H9 (cell line): ENCODE measurements at places on chromosomes 12 and 14. TPM values are rescaled to one million over a fixed set of nuclear protein-coding genes. Genes with fewer than 3 reads are reported as not detected.
A peak's percentile ranks its signal among the peaks of the same experiment; 100 is the strongest.

Gene ESR2
- 0.11 and 0.15 TPM in 2 replicates for total RNA-seq

Gene GPR68
- total RNA-seq, result 0.07 and 0.33 TPM in 2 replicates

Gene MAP1LC3B2
- total RNA-seq, result 1.5 and 2.0 TPM in 2 replicates

Gene GLIPR1L2
- 0.09 and 0.35 TPM in 2 replicates for total RNA-seq

Gene EFS
- 31.9 and 32.1 TPM in 2 replicates for total RNA-seq

Gene SYCP3
- total RNA-seq, result 0.31 TPM in 1 of 2 replicates, not detected in the other

Gene NABP2
- 48.7 and 49.0 TPM in 2 replicates for total RNA-seq

Gene INHBC
- not detected in 2 replicates for total RNA-seq

Gene REC8
- 58.0 and 58.5 TPM in 2 replicates for total RNA-seq

Gene ACSM4
- total RNA-seq, result not detected in 2 replicates

Gene VRTN
- 104 and 105 TPM in 2 replicates for total RNA-seq

Gene ITGB7
- 0.26 and 0.39 TPM in 2 replicates for total RNA-seq

Gene FSCB
- total RNA-seq, result not detected in 2 replicates

- no peak for DNase-seq
Measured at GRCh38 chr14:64795921-64796320, 83.8 kb downstream of the SPTB start.

DNA sequence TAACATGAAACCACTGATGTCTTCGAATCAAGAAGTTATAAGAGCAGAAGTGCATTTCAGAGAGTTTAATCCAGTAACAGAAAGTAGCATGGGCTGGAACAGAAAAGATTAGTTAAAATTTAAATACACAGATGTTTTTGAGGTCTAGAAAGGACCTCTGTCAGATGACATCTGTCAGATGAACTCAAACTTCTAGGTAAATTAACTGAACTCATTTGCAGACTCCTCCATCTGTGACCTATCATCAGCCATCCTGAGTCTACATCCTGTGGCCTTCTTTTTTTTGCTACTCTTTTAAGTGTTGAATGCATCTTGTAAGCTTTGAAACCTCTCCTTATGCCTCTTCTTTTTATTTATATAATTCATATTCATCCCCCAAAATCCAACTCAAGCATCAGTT, 53.3 kb downstream of the C2CD5 start:
- no peak for DNase-seq

- no peak for DNase-seq
Measured at GRCh38 chr12:93179792-93180191, 197.9 kb upstream of the NUDT4 start.

DNA sequence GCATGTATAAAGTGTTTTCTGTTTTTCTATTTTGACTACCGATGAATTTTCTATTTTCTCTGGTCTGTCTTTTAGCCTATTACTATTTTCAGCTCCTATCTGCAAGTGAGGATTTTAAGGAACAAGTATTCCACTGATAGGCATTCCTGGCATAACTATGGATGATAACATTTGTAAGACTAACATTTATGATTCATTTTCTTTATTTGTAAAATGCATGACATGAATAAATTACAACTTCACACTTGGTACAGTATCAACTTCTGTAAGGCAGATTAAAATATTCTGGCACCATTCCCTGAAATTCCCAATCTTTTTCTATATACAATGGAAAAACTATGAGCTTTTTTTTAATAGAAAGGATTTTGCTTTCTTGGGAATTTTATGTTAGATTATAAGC, 121.0 kb upstream of the GARIN2 start:
- DNase-seq, result no peak

GRCh38 chr14:23814527-23815256, 138.9 kb upstream of the DHRS4 start:
- DNase-seq, result no peak

DNA sequence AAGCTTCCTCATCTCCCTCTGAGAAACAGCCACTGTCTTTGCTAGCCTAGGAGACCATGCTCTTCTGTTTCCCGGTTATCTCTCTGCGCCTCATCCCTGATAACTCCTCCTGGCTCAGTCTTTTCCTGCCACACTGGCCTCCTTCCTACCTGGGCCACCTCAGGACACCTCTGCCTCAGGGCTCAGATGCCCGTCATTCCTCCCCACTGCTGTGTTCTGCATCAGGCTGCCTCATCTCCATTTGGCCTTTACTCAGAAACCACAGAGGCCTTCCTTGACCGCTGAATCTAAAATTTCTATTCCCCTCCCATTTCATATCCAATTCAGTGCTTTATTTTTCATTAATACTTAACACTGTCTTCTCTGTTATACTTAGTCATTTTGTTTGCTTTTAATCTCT, 311.0 kb upstream of the RGS6 start:
- no peak for DNase-seq

GRCh38 chr12:583251-583869, 79.9 kb downstream of the NINJ2 start:
- no peak for DNase-seq

GRCh38 chr14:98909251-98909944, 362.6 kb downstream of the BCL11B start:
- no peak for DNase-seq

DNA sequence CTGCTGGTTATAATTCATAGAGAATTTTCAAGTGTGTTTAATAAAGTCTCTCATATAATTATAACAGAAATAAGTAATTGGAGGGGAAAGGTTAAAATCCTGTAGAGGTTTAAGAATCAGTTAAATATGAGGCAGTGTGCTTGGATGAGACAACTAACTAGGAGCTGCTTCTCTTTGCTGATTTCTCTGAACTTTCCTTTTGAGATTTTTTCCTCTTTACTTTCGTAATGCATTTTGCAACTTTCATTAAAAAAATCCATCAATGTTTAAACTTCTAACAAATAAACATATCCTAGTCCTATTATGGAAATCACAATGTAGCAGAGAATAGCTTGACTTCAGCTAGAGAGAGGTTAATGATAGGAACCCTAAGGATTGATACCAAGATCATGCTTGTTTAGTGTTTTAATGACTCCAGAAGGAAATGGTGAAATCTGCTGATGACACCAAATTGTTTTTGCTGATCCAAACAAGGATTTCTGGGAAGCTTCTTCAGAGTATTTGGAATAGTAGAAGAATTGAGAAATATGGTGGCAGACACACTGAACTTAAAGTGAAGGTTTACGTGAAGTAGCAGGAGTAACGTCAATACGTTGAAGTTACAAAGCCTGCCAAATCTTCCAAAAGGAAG, 122.6 kb downstream of the RAD51B start:
- DNase-seq, result no peak

- peak; percentile 87 for DNase-seq
Measured at GRCh38 chr14:77208291-77208978, 26.8 kb downstream of the TMEM63C start.

DNA sequence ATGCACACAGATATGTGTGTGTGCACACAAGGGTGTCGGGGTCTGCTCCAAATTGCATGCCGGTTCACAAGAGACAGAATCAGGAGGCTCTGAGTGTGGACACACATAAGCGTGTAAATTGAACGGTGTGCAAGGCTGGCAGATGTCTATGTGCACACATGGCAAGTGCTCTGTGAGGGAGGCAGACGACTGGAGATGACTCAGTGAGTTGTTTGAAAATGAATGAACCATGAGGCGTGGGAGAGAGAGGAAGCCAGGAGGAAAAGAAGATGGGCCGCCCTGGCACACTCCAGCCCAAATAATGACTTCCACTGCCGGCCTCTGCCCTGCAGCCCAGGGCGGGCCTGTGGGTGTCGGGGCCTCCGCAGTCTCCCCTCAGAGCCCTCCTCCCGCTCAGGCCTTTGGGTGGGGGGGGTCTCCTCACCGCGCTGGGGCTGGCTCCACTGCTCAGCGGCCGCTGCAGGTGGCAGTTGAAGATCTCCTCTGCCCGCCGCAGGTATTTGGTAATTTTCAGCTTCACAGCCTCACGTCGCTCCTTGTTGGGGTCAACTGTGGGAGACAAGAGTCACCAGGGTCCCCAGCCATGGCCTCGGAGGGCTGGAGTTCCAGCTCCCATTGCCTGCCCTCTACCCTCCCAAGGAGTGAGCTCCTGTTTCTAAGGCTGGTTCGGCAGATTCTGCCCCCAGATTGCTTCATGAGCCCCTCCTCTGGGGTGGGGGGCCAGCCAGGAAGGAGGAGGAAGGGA, 3.5 kb downstream of the RPS6KL1 start:
- DNase-seq, result no peak

DNA sequence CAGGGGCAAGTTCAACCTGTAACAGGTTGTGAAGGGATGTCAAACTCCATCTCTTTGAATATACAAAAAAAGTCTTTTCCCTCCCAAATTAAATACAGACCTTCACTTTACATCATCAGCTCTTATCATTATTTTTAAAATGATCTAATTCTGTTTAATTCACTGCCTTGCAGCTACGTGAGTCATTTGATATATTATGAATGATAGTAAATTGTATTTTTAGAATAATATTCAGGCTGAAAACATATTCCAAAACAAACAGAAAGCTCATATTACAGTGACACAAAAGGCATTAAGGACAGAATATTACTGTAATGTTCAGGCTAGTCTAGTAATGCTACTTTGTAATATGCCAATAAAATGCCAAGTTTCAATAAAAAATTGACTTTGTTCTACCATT, 53.3 kb downstream of the BCAT1 start:
- DNase-seq, result no peak

- DNase-seq, result no peak
Measured at GRCh38 chr14:52895000-52895399, 55.9 kb downstream of the FERMT2 start.

DNA sequence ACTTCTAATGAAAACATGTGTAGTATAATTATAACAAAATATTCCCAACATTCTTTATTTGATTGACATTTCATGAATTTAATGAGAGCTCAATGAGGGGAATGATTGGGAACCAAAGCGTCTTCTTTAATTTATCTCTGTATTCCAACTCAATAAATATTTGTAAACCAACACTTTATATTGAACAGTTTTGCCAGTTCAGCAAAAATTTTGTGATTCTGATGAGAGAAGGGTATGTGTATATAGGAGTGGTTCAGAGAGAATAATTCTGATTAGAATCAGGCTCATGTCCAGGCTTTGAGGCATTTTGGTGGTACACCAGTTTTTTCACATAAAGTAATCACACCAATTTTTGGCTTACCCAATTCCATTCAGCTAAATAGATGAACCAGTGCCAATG, 564.2 kb downstream of the TMTC2 start:
- DNase-seq, result no peak

GRCh38 chr12:120928864-120929652, 24.9 kb upstream of the SPPL3 start:
- DNase-seq, result peak; percentile 85

DNA sequence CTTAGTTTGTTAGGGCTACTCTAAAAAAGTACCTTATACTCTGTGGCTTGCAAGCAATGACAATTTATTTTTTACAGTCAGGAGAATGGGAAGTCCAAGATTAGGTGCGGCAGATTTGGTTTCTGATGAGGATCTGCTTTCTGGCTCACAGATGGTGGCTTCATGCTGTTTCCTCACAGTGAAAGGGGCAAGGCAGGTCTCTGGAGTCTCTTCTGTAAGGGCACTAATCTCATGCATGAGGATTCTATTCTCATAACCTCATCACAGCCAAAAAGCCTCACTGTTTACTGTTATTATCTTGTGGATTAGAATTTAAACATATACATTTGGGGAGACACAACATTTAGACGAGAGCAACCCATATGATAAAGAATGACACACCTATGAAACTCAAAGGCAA, 1957.4 kb upstream of the SEL1L start:
- DNase-seq, result no peak

GRCh38 chr12:91182636-91183455, at the start of gene DCN:
Gene DCN (minus strand): TSS chr12:91182817. CDS start chr12:91178552, 4,265 bp downstream.
- DNase-seq, result no peak

- DNase-seq, result no peak
Measured at GRCh38 chr14:94145902-94146527, 16.6 kb upstream of the IFI27L2 start.

- DNase-seq, result peak; percentile 67
Measured at GRCh38 chr12:107822356-107822755, 47.9 kb downstream of the ASCL4 start.

- DNase-seq, result no peak
Measured at GRCh38 chr12:21337453-21337852, 2.7 kb upstream of the SLCO1A2 start.

- DNase-seq, result no peak
Measured at GRCh38 chr12:19120795-19121194, 8.7 kb upstream of the PLEKHA5 start.

DNA sequence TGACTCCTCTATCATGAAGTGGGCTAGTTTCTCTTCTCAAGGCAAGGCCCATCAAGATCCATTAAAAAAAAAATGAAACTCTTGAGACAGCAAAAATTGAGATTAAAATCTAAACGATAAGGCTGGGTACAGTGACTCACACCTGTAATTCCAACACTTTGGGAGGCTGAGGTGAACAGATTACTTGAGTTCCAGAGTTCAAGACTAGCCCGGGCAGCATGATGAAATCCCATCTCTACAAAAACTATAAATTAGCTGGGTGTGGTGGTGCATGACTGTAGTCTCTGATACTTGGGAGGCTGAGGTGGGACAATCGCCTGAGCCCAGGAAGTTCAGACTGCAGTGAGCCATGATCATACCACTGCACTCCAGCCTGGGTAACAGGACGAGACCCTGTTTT, 226.5 kb upstream of the SOX5 start:
- DNase-seq, result no peak
